ENCODE measurements at places on chromosomes 13 and 19. TPM values are rescaled to one million over a fixed set of nuclear protein-coding genes. Genes with fewer than 3 reads are reported as not detected.

- DNase-seq, result no peak
Measured at GRCh38 chr13:61370520-61370919, 45.1 kb downstream of the PCDH20 start.

DNA sequence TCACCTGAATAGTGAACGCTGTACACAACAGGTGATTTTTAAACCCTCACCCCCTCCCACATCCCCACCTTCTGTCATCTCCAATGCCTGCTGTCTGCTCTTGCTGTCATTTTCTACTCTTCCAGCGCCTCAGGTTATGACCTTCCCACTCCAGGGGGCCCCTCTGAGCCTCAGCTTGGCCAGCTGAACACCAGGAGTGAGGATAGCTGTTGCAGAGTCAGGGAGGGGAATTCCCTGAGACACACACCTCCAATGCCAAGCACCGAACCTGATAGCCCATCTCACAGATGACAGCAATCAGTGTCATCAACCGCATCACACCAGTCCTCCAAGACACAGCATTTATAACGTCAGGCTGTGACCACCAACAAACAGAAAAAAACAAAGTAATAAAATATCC is 193.5 kb downstream of the ZNF536 start:
- DNase-seq, result no peak

DNA sequence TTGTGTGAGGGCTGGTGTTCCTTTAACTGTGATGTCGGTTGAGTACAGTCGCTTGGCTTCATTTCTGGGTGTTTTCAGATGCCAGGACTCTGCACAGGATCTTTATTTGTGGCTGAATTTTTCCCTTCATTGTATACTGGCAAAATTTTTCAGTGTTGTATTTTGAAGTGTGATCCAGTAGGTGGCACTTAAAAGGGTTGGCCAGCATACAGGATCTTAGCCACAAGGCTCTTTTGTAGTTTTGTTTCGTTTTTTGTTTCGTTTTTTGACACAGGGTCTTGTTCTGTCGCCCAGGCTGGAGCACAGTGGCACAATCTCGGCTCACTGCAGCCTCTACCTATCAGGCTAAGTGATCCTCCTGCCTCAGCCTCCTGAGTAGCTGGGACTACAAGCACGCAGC is 8.7 kb downstream of the FCAR start:
- DNase-seq, result no peak

- DNase-seq, result no peak
Measured at GRCh38 chr13:111621164-111621563, 300.7 kb downstream of the TEX29 start.

- no peak for DNase-seq
Measured at GRCh38 chr13:97892717-97893116, 60.8 kb upstream of the IPO5 start.

GRCh38 chr13:95756072-95756471 is 79.1 kb downstream of the DNAJC3 start:
- no peak for DNase-seq

DNA sequence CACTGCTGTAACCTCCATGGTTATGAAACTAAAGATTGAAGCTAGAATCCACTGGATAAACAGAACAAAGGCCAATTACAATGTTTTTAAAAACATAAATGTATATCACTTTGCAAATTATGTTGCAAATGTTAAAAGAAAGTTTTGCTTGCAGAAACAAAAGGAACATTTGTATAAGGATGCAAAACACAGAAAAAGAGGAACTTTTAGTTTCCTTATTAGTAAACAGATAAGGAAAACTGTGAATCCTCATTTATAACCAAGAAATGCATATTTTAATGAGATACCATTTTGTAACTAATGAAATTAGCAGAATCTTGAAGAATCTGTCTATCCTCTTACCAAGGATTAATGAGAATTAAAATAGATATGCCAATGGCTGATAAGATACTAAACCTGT is 32.3 kb downstream of the LPAR6 start:
- DNase-seq, result no peak

GRCh38 chr13:60370343-60370742 is 26.7 kb upstream of the TDRD3 start:
- DNase-seq, result no peak

The PRTN3 gene
- total RNA-seq, result not detected

GRCh38 chr19:37963190-37963936 is 56.4 kb downstream of the SIPA1L3 start:
- no peak for DNase-seq

Measured in activated naive CD4-positive, alpha-beta T cell treated with anti-CD3 and anti-CD28 coated beads, Interleukin-2, amount 50 U/mL, for 72 hours (primary cell).